Vagina (tissue), 2 donors: ENCODE measurements at places on chromosomes 16 and 17. TPM values are rescaled to one million over a fixed set of nuclear protein-coding genes. Genes with fewer than 3 reads are reported as not detected.

Gene TBC1D3G
- total RNA-seq = not detected

- no peak for DNase-seq
These were observed 5.3 kb upstream of the EIF4A3 start for GRCh38 chr17:80152081-80152702.

Gene JPT2
- total RNA-seq = 19.9 TPM

- DNase-seq = no peak
These were observed 8.7 kb downstream of the SLC12A4 start for GRCh38 chr16:67959536-67960329.

GRCh38 chr17:62591333-62591732 lies 36.1 kb upstream of the MRC2 start:
- no peak for DNase-seq

Gene TNK1
- total RNA-seq = 10.1 TPM

DNA sequence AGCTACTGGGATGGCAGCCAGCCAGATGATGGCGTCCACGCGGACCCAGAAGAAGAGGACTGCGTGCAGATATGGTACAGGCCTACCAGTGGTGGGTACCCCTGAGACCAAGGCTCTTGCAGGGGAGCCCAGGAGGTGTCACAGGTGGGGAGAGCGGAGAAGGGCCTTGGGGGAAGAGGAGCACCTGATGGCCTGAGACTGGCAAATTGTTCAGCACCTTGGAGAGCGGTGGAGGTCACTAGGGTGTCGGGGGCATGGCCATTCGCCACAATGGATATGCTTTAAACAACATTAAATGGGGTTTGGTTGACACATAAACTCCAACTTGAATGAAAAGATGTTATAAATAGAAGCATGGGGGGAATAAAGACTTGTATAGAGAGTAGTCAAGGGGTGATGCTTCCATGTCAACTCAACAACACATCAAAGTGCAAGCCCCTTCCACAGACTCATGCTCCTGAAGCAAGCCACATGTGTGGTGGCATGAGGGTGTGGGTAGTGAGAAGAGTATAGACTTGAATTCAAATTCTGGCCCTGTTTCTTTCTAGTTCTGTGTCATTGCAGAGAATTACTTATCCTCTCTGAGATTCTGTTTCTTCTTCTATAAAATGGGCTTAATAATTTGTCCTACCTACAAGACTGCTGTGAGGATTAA lies 22.2 kb downstream of the CLEC19A start:
- no peak for DNase-seq

DNA sequence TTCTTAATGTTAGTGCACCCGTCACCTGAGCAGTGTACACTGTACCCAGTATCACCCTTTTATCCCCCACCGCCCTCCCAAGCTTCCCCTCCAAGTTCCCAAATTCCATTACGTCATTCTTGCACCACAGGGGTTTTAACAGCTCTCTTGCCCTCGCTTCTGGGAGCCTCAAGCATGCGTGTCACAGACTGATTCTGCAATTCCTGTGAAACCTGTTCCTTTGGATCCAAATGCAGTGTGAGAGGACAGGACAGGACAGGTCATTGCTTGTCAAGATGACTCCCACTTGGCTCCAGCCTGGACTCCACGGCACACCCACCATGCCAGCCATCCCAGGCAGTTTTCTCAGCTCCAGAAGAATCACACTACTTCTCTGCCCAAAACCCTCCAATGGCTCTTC lies 44.1 kb downstream of the CYB5D2 start:
- DNase-seq = no peak

DNA sequence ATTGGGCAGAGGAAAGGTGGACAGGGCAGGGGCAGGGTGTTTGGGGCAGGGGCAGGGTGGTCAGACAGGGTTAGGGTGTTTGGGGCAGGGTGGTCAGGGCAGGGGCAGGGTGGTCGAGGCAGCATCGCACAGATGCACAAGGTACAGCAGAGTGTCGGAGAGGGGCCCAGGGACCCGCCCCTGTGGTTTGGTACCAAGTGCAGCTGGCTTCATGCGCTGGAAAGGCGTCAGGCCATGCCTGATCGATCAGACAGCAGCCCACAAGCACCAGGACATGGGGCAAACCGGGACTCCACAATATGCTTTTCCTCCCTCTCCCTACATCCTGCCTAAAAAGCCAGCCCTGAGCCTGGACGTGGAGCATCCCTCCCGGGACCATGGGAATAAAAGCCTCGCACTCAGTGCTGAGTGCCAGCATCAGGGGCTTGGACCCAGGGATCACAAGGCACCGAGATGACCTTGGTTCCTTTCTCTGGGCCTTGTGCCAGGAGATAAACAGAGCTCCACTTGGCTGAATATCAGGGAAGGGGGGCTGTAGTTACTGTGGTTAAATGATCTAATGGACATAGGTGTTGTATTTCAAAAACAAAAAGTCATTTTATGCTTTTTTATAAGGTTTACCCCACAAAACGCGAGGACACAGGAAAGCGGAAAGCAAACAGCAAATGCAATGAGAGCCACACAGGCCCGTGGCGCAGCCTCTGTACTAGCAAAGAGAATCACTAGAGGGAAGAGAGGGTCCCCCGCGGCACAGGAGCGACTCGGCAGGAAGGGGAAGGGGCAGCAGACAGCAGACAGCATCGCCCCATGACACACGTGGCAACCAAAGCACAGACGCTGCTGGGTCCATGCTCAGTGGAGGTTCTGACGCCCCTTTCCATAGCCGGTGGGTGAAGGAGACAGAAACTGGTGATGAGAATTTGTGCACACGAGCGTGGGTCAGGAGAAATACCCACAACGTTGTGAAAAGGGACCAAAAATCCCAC lies 5.3 kb upstream of the HEXD start:
- no peak for DNase-seq

DNA sequence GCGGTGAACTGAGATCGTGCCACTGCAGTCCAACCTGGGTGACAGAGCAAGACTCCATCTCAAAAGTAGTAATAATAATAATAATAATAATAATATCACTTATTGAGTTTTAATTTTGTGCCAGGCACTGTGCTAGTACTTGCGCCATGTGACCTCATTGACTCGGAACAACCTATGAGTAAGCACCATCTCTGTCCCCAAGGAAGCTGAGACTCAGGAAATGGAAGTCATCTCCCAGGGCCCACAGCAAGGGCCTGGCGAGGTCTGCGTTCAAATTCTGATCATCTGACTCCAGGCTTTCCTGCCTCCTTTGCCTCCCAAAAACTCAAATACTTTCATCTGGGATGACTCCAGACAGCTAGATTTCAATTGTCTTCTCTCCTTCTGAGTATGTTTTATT lies 162.9 kb downstream of the SEC14L1 start:
- no peak for DNase-seq

DNA sequence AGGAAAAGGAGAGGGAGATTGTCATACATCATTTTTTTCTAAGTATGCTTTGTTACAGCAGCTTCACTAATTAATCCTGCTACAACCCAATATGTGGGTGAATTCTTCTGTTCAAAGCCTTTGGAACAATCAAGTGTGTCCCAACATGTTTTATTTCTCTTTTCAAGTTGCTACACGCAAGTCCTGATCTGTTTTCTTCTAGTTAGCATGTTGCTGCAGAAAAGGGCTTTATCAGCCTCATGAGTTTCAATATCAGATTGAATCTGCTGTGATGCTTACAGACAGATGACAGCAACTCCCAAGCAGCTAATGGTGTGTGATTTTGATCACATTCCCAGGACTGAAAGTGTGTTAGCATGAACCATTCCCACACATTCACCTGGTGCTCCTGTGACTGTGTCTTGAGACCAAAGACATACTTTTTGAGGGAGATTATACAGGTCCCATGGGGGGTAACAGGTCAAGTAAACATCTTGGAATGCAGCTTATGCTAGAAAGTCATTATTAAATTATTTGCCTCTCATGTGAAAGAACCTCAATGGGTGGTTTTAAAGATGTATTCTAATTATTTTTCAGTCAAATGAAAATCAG lies 96.9 kb upstream of the KCNJ16 start:
- DNase-seq = no peak

- no peak for DNase-seq
These were observed 26.7 kb upstream of the TOX3 start for GRCh38 chr16:52573365-52574299.

GRCh38 chr16:2871926-2872325 lies 11.1 kb upstream of the FLYWCH2 start:
- DNase-seq = no peak

GRCh38 chr17:62033317-62033716 lies 31.8 kb downstream of the MED13 start:
- DNase-seq = no peak

DNA sequence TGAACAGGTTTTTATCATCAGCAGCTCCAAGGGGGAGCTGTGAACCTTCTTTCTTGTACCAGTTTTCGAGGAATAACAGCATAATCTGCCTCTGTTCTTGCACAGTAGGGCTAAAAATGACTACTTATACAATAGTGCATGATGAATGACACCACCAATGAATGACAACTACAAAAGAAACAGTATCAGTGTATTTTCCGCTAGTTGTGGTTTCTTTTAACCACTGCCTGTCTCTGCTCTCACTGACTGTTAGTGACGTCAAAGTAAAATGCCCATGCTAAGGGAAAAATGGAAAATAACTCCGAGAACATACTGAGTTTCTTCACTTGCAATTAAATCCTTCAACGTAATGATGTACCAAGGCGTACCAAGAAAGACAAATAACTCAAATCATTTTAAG lies 294.9 kb downstream of the MAP2K6 start:
- no peak for DNase-seq

GRCh38 chr17:11889266-11889665 lies 108.0 kb downstream of the ZNF18 start:
- DNase-seq = no peak

Gene SLC52A1
- 0.49 TPM for total RNA-seq

- DNase-seq = no peak
These were observed 148.5 kb downstream of the CEP112 start for GRCh38 chr17:66043419-66043818.

GRCh38 chr16:83826146-83826913 lies 18.6 kb downstream of the HSBP1 start:
- DNase-seq = no peak

Gene CRHR1
- 4.2 TPM for total RNA-seq

Gene DPEP2
- total RNA-seq = 2.0 TPM

Gene ABCA5
- total RNA-seq = 50.6 TPM

Gene CCDC200
- not detected for total RNA-seq

Gene TMEM132E
- total RNA-seq = not detected

Gene PHOSPHO1
- total RNA-seq = not detected

- no peak for DNase-seq
These were observed 7.5 kb upstream of the EDC4 start for GRCh38 chr16:67865318-67865717.

DNA sequence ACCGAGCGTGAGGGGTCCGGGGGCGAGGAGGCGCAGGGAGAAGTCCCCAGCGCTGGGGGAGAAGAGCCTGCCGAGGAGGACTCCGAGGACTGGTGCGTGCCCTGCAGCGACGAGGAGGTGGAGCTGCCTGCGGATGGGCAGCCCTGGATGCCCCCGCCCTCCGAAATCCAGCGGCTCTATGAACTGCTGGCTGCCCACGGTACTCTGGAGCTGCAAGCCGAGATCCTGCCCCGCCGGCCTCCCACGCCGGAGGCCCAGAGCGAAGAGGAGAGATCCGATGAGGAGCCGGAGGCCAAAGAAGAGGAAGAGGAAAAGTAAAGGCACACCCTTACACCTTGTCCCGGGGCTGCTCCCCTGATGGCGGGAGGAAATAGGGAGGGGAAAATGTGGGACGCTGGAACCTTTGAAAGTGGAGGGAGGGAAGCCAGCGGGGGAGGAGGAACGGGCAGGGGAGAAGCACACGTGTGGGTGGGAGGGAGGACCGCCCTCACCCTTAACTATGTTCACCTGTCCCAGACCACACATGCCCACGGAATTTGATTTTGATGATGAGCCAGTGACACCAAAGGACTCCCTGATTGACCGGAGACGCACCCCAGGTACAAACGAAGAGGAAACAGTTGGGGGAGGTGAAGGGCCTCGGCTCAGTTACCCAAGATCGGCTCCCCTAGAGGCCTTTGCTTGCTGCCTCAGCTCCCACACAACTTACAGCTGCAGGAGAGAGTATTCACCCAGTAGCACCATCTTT lies 916 bp downstream of the PAGR1 start:
- DNase-seq = no peak

- DNase-seq = no peak
These were observed 251.4 kb downstream of the FTO start for GRCh38 chr16:53955221-53955875.

DNA sequence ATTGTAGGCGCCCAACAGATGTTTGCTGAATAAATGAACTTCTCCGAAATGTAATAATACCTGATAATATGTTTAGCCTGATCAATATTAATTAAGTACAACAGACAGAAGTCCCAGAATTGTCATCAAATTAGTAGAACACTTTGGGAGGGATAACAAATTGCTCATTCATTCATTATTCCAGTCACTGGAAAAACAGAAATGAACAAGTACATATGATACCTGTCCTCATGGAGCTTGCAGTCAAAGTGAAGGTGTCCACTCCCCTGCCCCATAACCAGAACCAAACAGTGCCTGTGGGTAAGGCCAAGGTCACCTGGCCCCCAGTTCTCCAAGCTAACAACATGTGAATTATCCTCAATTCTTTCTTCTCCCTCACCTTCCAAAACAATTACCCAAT lies 42.8 kb downstream of the MYO1D start:
- no peak for DNase-seq

DNA sequence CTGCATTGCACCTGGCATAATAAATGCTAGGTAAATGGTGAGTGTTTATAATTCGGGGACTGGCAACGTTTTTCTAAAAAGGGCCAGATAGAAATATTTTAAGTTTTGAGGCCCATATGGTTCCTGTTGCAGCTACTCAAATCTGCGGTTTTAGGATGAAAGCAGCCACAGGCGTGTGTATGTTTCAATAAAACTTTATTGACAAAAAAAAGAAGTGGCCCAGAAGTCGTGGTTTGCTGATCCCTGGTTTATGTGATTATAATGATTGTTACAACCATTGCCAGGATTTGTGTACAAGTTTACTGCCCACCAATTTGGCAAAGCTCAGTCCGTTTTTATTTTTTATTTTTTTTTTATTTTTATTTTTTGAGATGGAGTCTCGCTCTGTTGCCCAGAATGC lies 536.1 kb downstream of the XYLT1 start:
- DNase-seq = no peak

Gene ABCA8
- 75.9 TPM for total RNA-seq

Gene CCL5
- total RNA-seq = 4.9 TPM

- DNase-seq = no peak
These were observed 4.6 kb upstream of the NACA2 start for GRCh38 chr17:61595418-61596186.

DNA sequence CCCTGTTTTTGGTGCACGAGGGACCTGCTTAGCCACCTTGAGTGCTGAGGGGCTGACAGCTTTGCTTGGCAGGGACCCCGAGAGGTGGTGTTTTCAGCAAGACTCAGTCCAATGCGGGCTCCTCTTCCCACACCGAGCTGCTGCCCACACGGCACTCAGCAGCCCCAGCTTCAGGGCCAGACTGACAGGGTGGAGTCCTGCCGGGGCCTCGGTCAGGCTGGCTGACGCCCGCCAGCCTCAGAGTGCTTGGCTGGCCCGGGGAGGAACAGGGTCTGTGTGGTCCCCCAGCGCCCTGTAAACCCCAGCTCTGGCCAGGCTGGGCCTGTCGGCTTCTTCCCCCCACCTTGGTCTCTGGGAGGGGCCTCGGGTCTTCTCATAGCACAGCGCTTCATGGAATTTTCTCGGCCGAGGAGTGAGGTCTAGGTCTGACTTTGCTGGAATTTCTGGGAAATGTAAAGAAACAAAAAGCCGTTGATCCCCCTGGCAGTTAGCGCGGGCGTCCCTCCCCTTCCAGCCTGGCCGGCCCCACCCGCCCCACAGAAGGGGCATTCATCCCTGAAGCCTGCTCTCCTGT lies 2.6 kb downstream of the SOX8 start:
- DNase-seq = no peak
